GM03348 (cell line): ENCODE measurements at places on chromosomes 5 and 9.

GRCh38 chr9:104750185-104750767 is 2.8 kb downstream of the NIPSNAP3A start:
- no peak for DNase-seq

DNA sequence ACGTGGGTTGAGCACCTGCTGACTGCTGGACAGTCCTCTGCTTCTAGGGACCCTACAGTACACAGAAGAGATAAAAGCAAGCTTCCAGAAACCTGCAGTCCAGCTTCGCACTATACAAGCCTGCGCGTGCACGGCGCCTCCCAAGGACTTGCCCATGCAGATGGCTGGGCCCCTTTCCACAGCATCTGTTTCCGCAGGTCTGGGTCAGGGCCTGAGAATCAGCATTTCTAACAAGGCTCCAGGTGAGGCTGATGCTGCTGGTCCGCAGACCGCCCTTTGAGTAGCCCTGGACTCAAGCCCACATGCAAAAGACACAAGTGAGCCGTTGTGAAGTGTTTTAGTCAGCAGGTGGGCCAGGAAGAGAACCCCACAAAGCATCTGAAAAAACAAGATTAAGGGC is 133.1 kb downstream of the HSD17B3 start:
- DNase-seq, result no peak

DNA sequence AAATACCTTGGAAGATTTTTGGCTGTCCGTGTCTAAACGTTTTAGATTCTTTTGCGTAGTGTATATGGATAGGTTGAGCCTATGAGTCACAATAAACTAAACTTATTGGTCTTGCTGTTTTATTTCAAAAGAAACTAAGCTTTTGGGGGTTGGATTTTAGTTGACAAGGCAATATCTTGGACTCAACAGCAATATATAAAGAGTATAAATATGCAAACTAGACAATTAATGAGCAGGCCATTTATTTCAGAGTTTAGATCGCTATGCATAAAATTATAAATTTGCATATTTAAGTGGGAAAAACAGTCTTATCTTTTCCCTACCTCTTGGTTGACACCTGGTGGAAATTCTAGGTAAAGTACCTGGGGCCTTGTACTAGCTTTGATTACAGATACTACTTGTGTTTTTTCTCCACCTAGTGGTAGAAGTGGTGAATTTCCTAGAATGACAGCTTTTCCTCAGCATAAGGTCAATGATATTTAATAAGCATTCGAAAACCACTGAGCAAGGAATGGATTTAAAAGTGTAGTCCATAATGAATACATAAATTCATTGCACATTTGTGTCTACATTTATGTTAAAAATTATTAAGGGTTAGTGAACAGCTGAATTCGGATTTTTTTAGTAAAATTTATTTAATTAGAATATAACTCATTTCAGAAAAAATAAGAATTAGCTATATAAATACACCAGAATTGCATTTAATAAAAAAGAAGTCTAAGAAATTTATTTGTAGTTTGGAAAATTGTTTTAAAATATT is 1.7 kb upstream of the ARRDC3 start:
- peak; percentile 79 for DNase-seq

DNA sequence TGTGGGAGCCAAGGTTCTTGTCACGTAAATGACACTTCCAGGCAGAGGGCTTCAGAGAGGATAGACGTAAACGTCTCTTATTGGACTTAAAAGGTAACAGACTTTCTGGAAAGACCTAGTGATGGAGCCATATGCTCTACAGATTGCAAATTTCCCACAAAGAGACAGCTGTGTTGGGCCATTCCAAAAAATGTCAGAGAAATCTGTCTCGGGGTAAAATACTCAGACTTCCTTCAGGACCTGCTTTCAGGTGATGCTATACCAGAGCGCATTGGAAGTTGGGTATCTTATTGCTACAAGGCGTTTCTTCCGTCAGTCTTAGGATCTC is 29.2 kb downstream of the PROP1 start:
- no peak for DNase-seq

DNA sequence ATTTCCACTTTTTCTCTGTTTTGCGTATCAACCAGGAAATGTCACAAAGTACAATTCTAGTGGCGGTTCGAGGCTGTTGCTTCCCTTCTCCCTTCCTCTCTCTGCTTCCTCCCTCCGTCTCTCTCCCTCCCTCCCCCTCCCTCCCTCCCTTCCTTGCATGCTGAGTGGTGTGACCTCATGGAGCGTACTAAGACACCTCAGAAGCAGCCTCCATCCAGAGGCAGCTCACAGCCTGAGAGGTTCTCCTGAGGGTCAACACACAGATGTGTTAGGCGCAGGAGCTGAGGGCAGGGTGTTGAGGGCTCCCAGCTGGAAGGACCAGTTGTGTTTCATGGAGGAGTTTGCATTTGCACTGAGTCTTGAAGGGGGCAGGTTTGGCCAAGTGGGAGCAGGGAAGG is 57.7 kb downstream of the COL5A1 start:
- no peak for DNase-seq

- DNase-seq, result no peak
Measured at GRCh38 chr9:3676766-3677165, 151.0 kb upstream of the RFX3 start.
